ENCODE measurements at places on chromosomes 1 and 21.

GRCh38 chr21:30924146-30924700 lies 42.8 kb upstream of the KRTAP11-1 start:
- DNase-seq, result no peak

GRCh38 chr1:110106013-110106941 lies 6.0 kb upstream of the UBL4B start:
- DNase-seq, result peak; percentile 51

- peak; percentile 70 for DNase-seq
Measured at GRCh38 chr1:36924282-36924811, 110.0 kb downstream of the GRIK3 start.

DNA sequence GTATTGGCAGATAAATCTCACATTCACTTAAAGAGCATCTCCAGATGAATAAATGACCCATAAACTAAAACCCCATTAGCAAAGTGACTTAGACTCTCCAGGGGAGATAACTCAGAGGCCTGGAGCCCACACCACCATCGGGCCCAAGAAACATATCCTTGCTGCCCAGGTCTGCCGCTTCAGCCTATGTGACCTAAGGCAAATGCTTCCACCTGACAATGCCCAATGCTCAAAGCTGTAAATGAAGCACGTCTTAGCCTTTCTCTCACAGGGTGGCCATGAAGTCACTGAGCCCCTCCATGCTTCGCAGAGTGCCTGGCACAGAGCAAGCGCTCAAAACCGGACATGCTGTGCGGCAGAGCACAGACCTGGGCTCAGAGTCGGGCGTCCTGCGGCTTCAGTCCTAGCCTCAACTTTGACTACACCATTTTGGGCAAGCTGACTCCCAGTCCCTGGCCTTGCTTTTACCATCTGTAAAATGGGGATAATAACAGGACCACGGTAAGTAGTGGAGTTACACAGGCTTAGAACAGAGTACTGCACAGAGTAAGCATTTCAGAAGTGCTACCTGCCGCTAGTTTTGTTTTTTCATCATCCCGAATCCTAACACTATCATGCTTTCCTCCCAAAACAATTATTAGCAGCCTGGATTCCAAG lies 23.7 kb downstream of the NOL9 start:
- DNase-seq, result no peak

GRCh38 chr1:178500936-178501554 lies 4.3 kb upstream of the CLEC20A start:
- peak; percentile 4 for DNase-seq

- no peak for DNase-seq
Measured at GRCh38 chr1:157302199-157302497, 164.0 kb upstream of the ETV3 start.

DNA sequence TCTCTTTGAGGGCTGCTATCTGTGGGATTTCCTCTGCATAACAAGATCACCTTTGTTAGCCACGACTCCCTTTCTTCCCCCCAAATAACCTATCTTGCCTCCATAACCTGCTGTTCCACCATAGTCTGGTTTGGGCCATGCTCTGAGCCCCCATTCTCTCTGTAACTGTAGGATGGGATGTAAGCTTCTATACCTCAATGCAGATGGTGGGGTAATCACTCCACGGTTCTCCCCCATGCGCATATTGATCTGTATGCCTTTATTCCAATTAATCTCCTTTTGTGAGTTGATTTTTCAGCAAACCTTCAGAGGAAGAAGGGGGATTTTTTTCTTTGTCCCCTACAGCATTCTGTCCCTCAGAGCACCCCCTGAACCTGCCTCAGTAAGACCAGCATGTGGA lies 170.1 kb upstream of the IRF2BP2 start:
- no peak for DNase-seq

DNA sequence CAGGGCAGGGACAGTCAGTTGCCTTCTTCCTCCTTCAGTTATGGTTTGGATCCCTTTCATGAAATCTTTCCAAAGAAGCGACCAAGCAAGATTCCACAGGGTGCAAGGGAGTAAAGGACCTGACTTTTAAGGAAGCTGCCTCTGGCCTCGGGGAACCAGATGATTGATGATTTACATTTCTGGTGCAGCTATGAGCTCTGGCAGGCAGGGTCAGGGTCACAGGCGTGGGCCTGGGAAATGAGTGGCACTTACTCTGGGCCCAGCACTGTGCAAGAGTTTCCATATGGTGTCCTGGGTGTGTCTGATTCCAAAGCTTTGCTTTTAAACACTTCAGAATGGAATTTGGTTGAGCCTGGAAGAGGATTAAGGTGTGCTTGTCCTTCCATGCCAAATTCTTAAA lies 7.2 kb upstream of the CRABP2 start:
- no peak for DNase-seq

DNA sequence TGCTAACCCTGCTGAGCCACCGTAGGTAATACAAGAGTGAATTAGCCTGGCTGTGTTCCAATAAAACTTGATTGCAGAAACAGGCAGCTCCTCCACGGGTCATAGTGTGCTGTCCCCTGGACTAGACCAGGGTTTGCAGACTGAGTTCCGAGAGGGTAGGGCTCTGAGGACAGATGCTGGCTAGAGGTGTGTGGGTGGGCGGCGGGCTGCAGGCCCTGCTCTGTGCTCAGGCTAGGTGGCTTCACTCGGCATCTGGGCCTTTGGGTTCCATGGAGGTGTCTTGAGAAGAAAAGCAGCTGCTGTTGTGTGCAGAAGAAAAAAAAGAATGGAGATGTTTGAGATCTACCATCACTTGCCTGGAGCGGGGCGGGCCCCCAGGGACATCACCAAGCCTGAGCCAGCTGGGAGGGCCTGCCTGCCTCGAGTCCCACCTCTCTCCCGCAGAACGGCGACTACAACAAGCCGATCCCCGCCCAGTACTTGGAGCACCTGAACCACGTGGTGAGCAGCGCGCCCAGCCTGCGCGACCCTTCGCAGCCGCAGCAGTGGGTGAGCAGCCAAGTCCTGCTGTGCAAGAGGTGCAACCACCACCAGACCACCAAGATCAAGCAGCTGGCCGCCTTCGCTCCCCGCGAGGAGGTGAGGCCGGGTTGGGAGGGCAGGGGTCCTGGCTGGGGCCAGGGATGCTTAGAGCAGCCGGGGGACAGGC lies 7.9 kb downstream of the TMEM201 start:
- no peak for DNase-seq

- DNase-seq, result no peak
Measured at GRCh38 chr1:41856944-41857285, 61.8 kb downstream of the HIVEP3 start.

GRCh38 chr1:114388432-114389003 lies 122.5 kb downstream of the TRIM33 start:
- DNase-seq, result no peak

DNA sequence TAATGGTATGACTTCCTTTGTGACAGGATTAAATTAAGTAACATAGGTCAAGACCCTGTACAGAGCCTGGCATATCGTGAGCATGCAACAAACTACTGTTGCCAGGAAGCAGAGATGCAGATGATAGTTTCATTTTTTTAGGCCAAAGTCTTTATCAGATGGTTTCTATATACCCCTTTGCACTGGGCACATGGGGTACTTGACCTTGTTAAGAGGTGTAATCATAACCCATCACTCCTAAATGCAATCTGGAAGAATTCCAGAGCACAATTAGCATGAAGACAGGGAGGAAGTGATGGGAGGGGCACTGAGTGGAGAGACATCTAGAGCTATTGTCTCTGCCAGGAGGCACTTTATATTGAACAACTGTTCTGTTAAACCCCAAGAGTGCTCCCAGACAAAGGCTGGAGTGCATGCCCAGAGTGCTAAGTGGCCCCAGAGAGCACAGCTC lies 22.1 kb downstream of the ZBTB17 start:
- DNase-seq, result peak; percentile 71
